ENCODE measurements at places on chromosomes 2 and 18.

DNA sequence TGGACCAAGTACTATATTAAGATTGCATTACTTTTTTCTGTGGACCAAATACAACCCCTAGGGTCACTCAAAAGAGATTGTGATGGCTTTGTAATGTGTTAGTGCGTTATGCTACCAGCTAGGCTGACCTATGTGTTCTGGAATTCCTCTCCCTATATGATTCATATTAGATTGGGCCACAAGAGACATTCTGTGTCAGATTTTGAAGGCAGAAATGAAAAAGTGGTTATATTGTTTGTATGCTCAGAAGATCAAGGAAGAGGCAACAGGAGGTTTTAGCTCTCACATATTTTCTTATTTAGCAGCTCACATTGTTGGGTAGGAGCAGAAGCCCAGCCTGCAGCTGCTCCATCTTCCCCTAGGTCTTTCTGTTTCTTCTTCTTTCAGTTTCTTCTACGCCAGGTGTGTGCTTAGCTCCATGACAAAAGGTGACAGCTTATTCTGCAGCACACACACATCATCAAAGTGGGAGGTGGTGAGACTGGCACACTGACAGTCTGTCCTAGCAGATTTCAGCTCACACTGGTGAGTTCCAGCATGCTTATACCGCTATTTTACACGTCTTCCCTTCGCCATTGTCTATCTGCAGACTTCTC, 156.8 kb upstream of the UBE2E3 start:
- no peak for DNase-seq

GRCh38 chr2:128594953-128595677, 276.4 kb upstream of the HS6ST1 start:
- DNase-seq, result no peak

DNA sequence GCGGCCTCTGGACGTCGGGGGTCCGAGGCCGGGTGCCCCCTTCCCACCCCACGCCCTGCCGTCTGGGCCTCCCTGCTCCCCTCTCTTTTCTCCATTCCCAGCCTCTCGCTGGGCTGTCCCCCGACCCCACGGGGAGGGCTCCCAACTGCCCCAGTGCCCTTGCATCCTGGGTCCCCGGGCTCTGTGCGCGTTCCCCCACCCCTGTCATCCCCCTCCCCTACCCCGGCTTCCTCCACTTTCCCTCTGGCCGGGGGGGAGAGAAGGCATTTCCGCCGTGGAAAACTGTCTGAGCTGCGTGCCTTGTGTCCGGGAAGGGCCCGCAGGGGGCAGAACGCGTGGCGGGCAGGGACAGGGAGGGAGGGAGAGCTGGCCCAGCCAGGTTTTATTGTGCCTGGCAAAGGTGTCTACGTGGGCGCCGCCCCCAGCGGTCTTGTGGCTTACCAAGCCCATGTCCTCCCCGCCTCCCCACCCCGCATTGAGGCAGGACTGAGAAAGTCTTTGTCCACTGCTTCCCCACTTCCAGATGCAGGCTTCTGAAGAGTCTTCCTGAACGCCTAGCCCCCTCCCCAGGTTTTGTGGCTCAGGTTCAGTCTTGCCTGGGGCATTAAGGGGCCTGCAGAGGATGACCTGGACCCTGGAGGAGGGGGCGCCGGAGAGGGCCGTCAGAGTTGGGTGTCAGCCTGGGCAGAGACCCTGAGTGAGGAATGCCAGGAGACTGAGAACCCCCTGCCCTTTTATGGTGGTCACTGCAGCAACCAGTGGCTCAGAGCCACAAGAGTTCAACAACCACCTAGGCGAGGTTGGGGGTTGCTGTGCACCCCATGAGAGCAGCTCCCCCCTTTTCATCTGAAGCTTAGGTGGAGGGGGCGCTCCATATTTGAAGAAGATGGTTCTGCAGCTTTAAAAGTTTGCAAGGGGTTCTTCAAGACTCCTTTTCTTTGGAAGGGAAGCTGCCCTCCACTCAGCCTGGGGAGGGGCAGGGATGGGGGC, 1.3 kb downstream of the ITM2C start:
- DNase-seq, result no peak

GRCh38 chr18:76750269-76750668, 72.1 kb upstream of the ZNF236 start:
- no peak for DNase-seq

DNA sequence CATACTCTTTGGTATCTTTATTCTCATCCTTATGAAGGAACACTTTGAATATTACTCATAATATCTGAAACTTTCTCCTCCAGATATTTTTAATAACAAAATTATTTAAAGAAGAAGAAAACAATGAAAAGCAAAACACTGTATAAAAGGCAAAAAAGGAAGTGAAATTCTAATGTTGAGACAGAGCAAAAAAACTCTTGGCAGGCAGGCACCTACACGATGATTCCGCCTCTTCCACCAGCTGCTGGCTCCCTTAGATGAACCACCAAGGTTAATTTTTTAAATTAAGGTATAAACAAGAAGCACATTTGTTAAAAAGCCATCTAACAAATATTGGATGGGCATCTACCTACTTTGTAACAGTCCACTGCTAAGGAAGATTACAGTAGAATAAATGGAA, 434.7 kb downstream of the EPHA4 start:
- DNase-seq, result no peak

DNA sequence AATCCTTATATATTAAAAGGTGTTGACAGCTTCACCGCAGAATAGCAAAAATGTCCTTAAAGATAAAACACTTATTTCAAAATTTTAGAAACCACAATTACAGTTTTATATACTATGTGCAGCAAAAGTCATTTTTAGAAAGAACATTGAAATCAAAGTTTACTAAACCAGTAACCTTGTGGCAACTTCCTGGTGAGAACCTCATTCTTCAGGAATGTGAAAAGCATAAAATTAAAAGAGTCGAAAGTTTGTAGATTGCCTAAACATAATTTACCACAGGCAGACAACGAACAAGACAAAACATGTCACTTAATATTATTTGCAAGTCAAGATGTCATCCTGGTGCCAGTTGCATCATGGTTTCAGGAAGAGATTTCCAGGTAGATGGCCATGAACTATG, 108.3 kb upstream of the NRP2 start:
- DNase-seq, result no peak

DNA sequence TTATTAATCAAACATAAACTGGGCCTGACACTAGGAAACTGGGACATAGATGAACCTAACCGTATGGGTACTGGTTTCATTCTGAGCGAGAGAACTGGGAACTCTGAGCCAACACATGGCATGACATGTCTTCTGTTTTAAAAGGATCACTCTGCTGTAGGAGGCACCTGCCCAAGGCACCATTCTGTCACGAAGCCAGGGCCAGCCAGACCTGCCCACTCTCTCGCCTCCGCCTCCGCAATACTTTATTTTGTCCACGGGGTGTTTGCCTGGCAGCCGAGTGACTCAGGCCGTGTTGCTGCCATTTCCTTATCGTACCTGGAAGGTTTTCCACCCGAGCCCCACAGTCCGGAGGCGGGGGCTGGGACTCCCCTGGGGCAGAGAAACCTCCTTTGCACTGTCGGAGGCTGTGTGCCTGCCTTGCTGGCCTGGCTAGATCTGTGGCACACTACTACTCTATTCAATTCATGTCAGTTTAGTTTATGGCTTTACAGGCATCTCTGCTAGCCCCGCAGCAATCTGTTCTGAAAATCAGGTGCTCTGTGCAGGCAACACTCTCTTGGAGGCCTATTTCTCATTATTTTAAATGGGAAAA, 120.4 kb upstream of the ACKR3 start:
- DNase-seq, result no peak

GRCh38 chr18:4758980-4759379, 303.9 kb upstream of the DLGAP1 start:
- no peak for DNase-seq

DNA sequence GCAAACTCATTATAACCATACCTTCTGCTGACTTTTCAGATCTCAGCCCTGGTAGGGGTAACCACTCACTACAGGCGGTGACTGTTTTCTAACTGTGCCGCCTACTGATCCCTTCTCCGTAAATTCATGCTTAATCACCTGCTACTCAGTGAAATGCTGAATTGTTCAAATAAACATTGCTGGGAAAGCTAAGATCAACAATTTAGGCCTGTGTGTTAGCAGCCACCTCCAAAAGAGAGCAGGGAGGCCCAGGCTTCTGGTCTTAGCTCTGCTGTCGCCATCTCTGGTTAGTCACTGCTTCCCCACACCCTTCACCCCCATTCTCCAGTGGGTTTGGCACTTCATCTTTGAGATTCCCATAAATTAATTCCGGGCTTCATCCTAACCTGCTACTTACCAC, 21.8 kb upstream of the NT5C1B start:
- DNase-seq, result no peak

DNA sequence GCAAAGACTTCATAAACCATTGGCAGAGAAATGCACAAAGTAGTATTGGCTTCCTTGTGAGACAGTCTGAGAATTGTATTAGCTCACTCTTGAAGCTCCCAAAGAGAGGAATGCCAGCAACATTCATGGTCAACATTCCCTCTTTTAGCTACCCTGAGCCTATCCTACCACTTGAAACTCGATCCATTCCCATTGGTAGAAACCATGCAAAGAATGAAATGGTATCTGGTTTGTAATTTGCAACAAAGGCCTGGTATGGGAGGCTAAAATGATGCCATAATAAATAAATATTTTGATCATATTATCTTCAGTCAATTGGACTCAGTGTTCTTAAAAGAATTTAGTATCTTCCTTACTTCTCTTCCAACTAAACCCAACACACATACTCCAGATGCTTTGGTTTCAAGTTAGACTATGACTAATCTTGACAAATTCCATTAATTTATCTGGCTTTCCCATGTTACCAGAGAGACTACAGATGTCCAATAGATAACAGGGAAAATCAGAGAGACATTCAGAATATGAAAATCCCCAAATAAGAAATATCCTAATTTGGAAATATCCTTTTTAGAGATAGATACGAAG, 102.9 kb downstream of the DHRS9 start:
- no peak for DNase-seq

DNA sequence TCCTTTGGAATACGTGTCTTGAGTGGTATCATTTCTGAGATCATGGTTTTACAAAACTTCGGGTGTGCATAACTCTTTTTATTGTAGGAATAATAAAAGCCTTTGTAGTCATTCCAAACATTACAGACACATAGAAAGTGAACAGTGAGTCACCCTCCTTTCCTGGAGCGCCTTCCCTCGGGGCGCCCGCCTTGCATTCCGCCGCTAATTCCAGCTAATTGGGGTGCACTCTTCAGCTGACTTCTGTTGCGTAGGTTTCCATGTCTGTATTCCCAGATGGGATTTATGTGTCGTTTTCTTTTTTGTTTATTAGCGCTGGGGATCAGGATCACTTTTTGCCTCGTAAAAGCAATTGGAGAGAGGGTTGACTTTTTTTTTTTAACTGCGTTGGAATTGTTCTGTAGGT, 18.7 kb downstream of the SH3BP4 start:
- DNase-seq, result no peak

DNA sequence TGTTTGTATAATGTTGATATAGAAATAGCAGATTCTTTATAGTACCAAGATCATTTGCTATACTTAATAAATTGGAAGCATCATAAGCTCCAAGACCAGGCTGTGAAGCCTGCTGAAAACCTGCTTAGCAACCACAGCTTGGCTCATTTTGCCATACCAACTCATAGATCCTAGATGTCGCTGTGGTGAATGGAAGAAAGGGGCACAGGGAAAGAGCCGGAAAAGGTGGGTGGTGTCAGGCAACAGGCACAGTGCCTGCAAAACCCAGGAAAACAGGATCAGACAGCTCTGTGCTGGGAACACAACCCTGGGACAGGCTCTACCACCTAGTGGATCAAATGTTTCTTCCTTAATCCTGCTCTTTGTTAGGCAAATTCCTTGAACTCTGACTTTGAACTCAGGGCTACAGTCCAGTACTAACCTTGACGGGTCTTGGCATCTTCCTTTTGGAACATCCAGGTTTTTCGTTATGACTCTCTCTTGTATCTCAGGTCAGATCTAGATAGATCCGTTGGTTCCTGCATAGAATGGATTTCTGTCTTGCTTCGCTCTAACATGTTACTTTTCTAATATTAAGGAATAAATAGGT, 31.6 kb downstream of the TWSG1 start:
- no peak for DNase-seq

GRCh38 chr18:57035590-57035989, 111.3 kb upstream of the BOD1L2 start:
- DNase-seq, result no peak

GRCh38 chr2:22993250-22993649, 391.7 kb upstream of the KLHL29 start:
- DNase-seq, result no peak

- DNase-seq, result peak; percentile 78
Observed at GRCh38 chr2:65053199-65053598, 3.0 kb upstream of the CEP68 start.

GRCh38 chr18:55587418-55588110, 428 bp downstream of the TCF4 start:
- no peak for DNase-seq

DNA sequence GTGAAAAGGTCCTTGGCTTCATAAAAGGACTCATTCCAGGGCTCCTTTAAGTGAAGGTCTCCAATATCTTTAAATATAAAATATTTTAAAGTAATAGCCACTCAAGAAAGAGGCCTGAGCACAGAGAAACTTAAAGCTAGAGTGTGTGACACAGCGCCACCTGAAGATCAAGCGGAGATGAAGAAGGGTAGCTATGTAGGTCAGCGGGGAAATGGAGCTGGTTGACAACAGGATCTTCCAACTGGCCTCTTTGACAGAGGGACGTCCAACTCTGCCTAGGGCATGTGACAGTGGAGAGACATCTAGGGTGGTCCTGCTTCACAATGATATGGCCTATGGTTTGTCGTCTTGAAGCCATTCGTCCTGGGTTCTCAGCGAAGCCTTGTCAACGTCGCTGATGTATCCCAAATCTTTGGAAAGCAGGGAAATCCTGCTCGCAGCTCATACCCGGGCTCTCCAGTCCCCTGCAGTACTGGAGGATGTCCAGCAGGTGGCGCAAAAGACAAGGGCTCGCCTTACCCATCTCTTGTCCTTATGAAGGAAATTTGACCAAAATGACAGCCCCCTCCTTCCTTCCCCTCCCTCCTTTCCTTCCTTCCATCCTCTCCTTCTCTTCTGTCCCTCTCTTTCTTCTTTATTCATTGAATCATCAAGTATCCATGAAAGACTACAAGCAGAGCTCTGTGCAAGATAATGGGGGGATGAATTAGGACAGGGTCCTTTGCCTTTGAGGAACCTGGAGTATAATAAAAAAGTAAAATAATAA, 59.6 kb downstream of the LONRF2 start:
- peak; percentile 64 for DNase-seq

- no peak for DNase-seq
Observed at GRCh38 chr2:207950063-207950760, 75.1 kb downstream of the PLEKHM3 start.

DNA sequence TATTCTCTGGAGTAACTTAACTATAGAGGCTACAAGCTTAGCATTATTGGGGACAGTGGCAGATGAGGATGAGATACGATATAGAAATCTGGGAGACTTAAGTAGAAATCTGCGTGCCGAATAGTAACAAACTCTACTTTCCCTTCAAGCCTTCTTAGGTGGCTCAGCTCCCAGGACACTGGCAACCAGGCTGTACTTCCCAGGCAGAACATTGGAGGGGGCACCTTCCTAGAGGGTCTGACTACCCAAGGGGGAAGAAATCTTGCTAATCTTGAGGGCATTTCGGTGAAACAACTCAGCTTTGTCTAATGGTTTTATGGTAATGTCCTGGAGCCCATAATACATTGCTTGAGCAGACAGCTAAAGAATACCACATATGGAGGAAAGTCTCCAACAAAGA, 126.2 kb upstream of the DTNA start:
- DNase-seq, result no peak
